Stimulated activated CD4-positive, alpha-beta T cell treated with anti-CD3 and anti-CD28 coated beads, Interleukin-1b, Interleukin-23, amount 100 ng/mL, for 24 hours (primary cell): ENCODE measurements at places on chromosomes 5 and 9.

GRCh38 chr9:130426467-130426773 is 18.3 kb upstream of the ASS1 start:
- DNase-seq, result no peak

GRCh38 chr5:66527478-66528035 is 68.6 kb upstream of the MAST4 start:
- DNase-seq, result no peak

GRCh38 chr5:67030289-67031056 is 166.1 kb downstream of the CD180 start:
- DNase-seq, result no peak

- DNase-seq, result no peak
Measured at GRCh38 chr5:149823375-149823774, 93.3 kb downstream of the PPARGC1B start.

DNA sequence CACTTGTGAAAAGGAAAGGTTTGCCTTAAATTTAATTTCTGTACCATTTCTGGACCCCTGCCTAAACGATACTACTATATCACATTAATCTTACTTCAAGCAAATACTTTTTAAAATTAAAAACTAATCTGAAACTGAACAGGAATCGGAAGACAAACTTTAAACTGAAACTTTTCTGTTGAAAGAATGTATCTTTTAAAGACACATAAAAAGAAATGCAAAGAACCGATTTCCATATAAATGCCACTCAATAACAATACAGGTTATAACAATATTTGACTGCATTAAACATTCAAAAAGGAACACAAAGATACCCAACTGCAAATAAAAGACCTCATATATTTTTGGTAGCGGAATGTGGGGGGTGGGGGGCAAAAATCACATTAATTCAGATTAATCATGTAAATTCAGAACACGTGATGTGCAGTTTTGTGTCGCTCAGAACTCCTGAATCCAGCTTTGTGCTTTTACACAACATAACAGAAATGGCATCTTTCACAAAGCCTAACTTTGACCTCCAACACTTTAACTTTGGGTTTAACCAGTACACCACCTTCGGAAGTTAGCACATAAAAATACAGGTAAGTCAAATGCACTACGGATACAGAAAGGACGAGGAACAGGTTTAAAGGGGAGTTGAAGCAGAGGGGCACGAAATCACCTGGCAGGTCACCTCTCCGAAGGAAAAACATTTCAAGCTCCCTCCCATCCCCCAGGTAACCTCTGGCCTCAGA is 925 bp downstream of the LIFR start:
- DNase-seq, result no peak

DNA sequence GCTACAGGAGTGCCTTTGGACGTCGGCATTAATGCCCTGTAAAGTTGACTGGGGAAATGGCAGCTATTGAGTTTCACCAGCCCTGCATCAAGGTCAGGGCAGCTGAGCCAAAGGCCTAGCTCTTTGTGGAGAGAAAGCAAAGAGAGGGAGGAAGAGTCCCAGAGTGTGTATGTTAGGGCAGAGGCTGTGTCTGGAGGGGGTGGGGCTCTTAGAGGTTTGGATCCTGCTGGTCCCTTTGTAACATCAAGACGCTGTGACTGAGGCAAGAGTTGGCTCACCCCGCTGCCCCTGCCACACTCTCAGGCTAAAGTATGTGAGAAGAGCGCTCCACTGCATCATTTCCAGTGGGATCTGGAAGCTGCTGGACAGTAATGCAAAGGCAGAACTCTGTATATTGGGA is 34.3 kb downstream of the TMOD1 start:
- no peak for DNase-seq

- no peak for DNase-seq
Measured at GRCh38 chr9:81682797-81683196, 6.5 kb downstream of the TLE1 start.

DNA sequence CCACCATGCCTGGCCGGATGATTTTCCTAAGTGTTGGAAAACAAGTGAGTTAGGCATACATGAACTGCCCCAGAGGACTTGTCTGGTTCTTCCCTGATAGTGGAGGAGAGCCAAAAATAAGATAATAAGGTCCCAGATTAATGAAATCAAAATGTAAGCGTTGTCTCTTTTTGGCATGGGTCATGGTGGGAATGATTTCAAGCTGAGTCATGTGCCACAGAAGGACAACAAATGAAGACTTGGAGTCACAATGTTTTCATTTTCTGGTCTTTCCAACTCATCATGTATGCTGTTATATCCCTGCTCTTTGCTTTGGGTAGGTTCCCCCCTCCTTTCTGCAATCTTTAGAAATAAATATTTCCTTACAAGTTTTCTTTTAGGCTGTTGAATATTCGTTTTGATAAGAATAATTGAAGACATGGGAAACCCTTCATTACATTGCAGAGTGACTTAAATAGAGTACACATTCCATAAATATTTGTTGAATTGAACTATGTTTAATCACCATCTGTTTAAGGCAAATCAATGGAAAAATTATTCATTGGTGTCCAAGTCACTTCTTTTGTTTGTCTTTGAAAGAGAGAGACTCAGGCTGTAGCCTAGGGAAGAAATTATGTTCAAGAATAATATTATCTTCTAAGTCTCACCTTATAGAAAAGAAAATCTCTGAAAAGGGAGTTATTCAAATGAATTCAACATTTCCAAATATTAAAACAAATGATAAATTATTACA is 196.3 kb downstream of the CSNK1G3 start:
- DNase-seq, result no peak

GRCh38 chr5:141821430-141821925 is 56.7 kb downstream of the PCDH1 start:
- no peak for DNase-seq

DNA sequence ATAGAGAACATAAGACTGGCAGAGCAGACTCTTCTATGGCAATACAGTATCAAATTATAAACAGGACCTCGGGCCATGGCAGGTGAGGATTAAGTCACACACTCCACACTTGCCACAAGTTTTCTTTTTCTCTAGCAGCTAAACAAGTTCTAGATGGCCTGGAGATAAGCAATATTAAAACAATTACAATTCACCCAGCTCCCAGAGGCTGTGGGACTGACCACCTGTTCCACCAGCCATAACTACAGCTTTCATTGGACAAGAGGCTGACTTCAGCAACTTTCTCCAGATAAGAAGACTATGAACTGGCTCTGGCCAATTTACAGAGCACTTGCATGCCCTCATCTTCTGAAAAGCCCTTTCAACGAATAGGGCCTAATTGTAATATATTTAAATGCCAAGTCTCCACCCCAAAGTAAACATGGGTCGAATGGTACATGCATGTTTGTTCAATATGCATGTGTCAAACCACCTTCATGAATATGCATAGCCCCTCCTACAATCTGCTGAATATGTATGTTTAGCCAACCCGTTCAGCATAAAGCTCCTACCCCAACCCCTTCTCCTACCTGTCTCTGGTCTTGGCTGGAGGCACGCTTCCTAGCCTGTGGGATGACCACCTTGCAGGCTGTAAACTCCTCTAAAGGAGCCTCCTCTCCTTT is 6.1 kb upstream of the CFAP157 start:
- no peak for DNase-seq

DNA sequence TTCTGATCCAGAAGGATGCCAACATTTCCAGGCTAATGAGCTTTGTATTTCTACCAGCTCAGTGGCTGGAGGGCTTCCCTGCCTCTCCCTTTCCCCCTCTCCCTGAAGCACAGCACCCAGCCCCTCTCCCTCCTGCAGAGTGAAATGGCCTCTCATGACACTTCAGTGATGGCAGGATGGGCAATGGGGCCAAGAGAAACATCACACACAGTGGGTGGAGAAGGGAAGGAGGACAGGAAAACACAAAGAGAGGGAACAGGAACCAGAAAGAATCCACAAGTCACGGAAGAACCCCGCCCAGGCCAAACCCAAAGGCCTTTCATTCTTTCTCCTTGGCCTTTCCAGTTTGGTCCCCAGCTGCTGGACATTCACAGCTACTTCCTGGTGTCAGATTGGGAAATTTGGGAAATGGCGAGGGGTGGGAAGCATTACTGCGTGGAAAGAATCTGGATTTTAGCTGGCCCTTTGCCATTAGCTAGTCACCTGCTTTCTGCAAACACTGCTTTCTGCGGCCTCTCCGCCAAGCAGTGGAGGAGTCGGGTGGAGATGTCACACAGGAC is 82.6 kb downstream of the GLDC start:
- DNase-seq, result no peak

GRCh38 chr9:106707738-106708474 is 155.1 kb upstream of the ZNF462 start:
- no peak for DNase-seq

DNA sequence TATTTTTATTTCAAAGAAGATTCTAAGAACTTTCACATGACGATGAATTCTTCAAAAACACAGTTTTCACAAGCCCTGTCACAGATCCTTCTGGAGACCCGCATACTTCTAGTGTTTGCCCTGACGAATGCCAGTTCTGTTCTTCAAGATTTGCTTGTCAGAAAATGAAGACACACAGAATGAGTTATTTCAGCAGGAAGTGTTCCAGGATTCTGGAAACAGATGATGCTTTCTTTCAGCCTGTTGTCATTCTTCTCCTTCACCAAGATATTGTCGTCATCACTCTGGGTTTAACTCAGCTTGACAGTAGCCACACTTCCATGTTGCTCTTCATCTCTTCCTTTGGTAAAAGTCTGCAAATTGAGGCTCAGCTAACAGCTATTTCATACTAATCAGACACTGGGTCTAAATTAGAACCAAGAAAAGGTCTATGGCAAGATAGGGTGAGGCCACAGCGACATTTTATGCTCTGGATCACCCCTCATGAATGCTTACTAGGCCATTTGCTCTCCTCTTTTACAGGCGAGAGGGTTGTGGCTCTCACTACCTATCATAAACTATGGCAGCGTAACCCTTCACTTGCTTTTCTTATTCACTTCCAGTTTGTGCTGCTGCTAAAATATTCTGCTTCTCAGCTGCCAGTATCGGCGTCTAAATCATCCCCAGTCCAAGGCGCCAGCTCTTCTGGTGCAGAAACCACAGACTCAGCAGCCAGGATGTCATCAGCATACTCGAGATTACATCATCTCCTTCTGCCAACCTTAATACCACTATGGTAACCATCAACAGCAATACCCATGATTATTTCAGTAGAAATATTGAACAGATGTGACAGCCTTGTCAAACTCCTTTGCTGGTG is 159.6 kb upstream of the TBCA start:
- DNase-seq, result no peak

DNA sequence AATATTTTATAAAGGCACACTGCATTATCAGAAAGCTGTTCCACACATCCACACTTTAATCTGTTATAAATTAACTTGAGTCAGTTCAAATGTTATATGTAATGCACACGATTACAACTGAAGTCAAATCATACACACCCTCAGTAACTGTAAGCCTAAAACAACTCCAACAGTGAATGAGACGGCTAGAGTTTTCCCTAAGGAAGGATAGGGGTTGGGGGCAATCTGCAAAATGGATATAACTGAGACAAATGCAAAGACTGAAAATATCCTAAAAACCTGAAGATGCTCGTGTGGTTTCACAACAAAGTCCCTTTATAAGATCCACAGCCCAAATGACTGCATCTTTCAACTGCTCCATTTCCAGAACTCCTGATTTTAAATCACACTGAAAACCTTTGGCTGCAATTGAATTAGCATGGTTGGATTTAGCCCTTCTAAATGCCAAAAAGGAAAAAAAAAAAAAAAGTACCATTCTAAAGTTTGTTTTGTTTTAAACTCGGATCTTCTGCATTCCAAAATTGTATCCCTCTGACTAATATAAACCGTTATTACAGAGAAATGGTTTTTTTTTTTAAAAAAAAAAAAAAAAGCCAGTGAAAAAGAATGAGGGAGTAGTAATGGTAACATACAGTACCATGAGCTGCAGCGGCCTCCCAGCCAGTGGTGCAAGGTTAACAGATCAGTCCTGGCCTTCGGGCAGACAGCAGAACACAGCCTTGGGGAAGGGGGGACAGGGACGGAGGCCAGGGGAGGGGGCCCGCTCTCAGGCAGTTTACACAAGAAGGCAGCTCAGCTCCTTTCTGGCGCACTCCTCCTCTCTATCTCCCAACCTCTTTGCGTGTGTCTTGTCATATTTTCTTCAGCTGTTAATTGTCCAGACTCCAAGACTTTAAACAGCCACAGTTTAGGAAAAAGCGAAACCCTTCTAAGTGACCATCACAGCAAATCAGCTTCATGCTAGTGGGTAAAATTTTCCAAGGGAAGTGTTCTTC is 166.1 kb downstream of the BNC2 start:
- DNase-seq, result no peak

- no peak for DNase-seq
Measured at GRCh38 chr9:127946728-127947127, 9.1 kb upstream of the DPM2 start.

GRCh38 chr5:179800071-179800695 is 6.4 kb downstream of the LTC4S start:
- no peak for DNase-seq

GRCh38 chr5:74316064-74316603 is 324.4 kb downstream of the ENC1 start:
- DNase-seq, result no peak
